Cerebellum (tissue), 4 donors: ENCODE measurements at places on chromosomes 16 and 17. TPM values are rescaled to one million over a fixed set of nuclear protein-coding genes. Genes with fewer than 3 reads are reported as not detected.

ZMYND15 gene
- total RNA-seq: 0.18 TPM

MYH11 gene
- total RNA-seq: 3.5 TPM

PLXDC1 gene
- total RNA-seq: 14.6 TPM

DNA sequence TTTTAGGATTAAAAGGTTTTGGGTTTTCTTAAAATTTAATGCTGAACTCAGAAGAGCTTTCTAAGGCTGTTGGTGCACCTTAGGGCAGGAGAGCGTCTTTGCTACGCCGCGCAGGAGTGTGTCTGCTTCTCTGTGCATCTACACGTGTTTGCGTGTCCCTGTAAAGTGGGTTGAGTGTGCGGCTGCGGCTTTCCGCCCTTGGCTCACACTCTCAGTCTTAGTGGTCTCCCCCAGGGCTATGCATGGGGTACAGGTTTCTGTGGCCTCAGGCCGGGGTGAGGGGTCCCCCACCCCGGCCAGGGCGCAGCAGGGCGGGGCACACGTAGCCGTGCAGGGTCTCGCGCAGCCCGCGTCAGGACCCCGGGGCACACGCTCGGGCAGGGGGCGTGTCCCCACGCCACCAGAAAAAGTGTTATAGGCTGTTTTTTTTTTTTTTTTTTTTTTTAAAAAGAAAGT lies 727 bp upstream of the TENT4B start:
- DNase-seq: no peak

- DNase-seq: no peak
These were observed 7.1 kb upstream of the RHBDL3 start for GRCh38 chr17:32258383-32259140.

DNA sequence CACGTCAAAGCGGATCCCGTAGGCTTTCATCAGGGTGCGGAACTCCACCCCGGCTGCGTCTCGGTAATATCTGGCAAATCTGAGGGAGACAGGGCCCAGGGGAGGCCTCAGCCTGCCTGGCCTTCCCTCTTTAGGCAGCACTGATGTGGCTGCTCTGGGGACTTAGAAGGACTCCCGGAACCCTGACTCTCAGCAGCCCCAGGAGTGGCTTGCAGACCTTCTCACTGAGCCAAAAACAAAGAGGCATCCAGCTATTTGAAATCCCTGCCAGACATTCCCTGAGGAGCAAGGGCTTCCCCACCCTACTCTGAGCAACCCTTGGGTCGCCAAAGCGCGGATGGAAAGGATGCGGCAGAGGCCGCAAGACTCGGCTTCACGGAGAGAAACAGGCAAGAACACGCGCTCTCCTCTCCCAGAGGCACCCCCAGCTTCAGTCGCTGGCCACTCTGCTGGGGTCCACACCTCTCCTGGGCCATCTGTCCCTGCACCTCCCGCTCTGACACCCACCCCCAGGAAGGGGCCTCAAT lies 7.9 kb downstream of the P2RX5 start:
- no peak for DNase-seq
